Stimulated activated CD8-positive, alpha-beta memory T cell treated with anti-CD3 and anti-CD28 coated beads, Interleukin-15, amount 100 ng/mL, for 48 hours (primary cell): ENCODE measurements at places on chromosomes 2 and 18.
A peak's percentile ranks its signal among the peaks of the same experiment; 100 is the strongest.

- no peak for DNase-seq
These were observed 8.2 kb downstream of the CAPN10 start for GRCh38 chr2:240594511-240595380.

DNA sequence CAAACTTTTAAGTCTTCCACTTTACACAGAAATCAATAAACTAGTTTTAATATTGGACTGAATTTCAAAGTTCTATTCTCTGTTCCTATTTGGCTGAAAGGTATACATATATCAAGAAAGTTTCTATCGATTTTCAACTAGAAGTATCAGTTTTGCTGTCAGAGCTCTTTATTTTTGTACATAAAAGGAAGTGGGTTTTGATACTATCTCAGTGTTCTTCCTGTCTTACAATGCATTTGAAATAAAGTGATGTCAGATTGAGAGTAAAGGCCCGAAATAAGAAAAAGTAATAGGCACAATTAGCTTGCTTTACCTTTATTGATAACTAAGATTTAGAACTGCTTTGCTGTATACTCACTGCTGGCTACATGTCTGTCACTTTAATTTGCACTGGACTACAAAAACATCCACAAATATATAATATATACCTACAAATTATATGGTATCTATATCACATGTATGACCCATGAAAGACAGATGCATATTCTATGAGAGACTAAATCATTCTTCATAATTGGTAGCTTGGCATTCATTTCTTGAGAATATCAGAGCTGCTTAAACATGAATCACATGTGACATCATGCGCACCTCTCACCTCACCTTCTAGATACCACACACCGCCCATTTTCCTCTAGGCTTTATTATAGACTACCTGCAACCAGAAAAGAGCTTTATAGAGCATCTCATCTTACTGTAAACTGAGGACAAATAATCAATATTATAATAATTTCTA, 83.6 kb downstream of the ASXL2 start:
- no peak for DNase-seq

DNA sequence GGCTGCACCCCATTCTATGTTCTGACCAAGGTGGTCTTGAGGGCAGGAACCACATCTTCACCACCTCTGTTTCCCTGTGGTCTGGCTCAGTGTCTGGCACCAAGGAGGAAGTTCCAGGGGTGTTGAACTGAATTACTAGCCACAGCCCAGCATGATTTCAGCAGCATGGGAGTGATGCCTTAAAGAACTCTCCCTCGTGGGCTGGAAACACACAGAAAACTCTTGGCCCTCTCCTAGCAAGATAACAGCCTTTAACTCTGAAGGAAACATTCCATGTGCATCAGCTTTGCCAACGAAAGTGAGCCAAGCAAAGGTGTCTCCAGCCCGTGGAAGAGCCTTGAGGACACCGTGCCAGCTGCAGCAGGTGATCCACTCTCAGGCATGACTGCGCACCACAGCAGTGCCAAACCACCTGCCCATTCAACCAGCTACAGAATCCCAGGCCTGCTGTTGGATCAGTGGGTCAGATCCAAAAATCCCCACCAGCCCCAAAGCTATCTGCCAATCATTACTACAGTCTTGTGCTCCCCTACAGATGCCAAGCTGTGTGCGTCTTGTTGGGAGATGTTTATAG, 124.8 kb downstream of the TTC32 start:
- DNase-seq = no peak

- no peak for DNase-seq
These were observed 137.6 kb downstream of the MYO1B start for GRCh38 chr2:191382801-191383200.

DNA sequence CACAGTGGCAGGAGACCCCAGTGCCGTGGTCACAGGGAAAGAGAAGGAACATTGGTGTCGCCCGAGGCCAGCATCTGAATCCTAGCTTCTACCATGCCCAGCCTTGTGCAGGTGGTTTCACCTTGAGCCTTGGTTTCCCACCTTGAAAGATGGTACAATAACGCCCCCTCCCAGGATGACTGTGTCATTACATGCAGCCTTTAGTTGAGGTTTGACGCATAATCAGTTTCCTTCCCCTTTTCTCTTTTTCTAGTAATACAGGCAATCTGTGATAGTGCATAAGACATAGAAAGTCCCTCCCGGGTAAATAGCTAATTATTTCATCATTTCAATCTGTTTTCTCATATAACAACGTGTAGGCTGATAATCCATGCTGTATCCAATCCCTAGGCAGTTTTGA, 29.8 kb upstream of the ZNF407 start:
- DNase-seq = no peak

- DNase-seq = no peak
These were observed 670.0 kb upstream of the ACVR2A start for GRCh38 chr2:147174824-147175254.

DNA sequence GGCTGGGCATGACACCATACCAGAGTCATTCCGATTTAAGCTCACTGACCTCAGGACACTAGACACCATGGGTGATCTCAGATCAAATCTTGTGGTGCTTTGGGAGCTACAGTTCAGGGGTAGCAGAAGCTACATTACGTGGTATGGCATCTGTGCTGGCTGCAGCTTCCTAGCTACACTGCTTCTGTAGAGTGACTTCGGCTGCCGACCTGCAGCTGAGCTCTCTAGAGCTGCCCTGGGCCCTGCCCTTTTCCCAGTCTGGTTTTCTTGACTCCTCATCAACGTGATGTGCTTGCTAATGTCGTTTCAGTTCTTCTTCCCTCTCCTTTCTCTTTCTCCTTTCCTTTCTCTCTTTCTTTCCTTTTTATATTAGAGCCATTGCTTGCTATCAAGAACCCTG, 100.2 kb downstream of the AP1S3 start:
- no peak for DNase-seq

DNA sequence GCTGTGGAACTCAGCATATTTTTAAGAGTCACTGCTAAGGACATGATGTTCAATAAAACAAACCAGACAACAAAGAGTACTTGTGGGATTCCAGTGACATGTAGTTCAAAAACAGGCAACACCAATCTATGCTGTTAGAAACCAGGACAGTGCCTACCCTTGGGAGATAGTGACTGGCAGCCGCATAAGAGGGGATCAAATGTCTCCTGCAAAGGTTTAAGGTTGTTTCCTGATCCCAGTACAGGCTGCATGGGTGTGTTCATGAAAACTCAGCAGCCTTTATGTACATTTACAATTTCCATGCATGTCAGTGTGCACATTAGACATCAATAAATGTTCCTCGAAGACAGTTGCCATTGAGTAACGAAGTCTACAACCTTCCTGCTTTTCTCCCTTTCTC, 183.8 kb downstream of the PID1 start:
- no peak for DNase-seq

DNA sequence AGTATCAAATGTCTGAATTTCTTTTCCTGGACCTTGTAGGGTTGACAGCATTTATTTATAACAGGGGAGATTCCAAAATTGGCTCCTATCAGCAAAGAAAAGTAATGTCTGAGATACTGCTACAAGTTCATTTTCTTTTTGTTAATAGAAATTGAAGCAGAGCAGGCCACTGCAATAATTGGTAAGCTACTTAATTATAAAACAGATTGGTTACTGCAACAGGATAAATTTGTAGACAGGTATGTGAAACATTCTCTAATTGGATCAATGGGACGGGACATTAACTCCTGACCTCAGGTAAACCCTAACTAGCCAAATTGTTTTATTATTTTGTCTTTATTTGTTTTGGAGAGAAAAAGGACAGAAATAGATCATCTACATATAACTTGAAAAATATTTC, 20.5 kb downstream of the NIFK start:
- no peak for DNase-seq

GRCh38 chr2:110866466-110866865, 134.1 kb downstream of the ACOXL start:
- peak; percentile 48 for DNase-seq

- DNase-seq = peak; percentile 98
These were observed at the start of gene YWHAQ for GRCh38 chr2:9630736-9631552. TSS of gene YWHAQ (minus strand) at chr2:9630997. CDS start at chr2:9630452, 545 bp downstream.
